Vagina (tissue), 2 donors: ENCODE measurements at places on chromosomes 2 and 18. TPM values are rescaled to one million over a fixed set of nuclear protein-coding genes. Genes with fewer than 3 reads are reported as not detected.

Gene BOK
- total RNA-seq = 35.1 TPM

Gene GKN1
- not detected for total RNA-seq

Gene SKOR2
- total RNA-seq = not detected

Gene LHCGR
- total RNA-seq = not detected

Gene TEX261
- 29.0 TPM for total RNA-seq

Gene RNU2-63P
- total RNA-seq = not detected

Gene COBLL1
- total RNA-seq = 79.6 TPM

Gene DYSF
- 10.1 TPM for total RNA-seq

Gene IMPACT
- total RNA-seq = 10.3 TPM

Gene TUBA4A
- 122 TPM for total RNA-seq

Gene EGR4
- total RNA-seq = not detected

Gene SCN9A
- total RNA-seq = 4.9 TPM

Gene CDH19
- total RNA-seq = 18.2 TPM

Gene SERPINB13
- total RNA-seq = 131 TPM

Gene LINC00305
- not detected for total RNA-seq

Gene IL36A
- 2.7 TPM for total RNA-seq
